Effector CD4-positive, alpha-beta T cell (primary cell): ENCODE measurements at places on chromosomes 12 and 14.

DNA sequence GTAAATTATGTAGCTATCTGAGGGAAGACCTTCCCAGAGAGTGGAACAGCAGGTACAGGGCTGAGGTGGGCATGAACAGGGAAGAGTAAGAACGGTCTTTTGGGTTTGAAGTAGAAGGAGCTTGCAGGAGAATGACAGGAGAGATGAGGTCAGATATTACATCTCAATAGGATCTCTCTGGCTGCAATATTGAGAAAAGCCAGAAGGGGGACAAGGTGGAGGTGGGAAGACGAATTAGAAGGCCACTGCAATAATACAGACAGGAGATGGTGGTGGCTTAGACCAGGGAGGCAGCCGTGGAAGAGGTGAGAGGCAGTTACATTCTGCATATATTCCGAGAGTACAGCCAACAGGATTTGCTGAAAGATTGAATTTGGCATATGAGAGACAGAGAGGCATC lies 310.2 kb downstream of the APAF1 start:
- no peak for DNase-seq

GRCh38 chr12:53098354-53098981 lies 1.0 kb downstream of the IGFBP6 start:
- DNase-seq, result no peak

- no peak for DNase-seq
Measured at GRCh38 chr12:84313323-84313675, 599.3 kb downstream of the SLC6A15 start.

DNA sequence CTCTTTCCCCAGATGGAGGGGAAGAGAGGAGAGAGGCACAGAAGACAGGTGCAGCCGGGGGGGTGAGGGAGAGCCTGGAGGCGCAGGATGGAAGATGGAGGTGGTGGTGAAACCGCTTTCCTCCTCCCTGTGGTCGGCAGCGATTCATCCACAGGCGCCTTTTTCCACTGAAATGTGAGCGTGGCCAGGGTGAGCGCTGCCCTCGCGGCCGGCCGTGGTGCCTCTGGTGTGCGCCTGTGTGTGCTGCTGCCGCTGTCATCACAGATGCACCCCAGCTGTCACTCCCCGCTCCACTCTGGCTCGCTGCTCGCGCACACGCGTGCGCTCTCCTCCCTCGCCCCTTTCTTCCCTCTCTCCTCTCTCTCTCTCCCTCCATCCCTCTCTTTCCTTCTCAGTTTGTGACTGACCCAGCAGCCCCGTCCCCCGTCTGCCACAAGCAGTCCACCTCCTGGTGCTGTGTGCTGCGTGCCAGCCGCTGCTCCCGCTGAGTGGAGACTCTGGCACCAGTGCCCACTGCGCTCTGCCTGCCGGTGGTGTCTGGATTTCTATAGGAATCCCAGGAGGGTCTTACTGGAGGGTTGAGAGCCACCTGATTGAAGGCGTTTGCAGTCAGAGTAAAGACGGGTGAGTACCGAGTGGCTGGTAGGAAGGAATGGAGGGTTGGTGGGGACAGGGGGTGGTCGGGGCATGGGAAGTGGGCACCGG lies at the start of gene LRTM2:
LRTM2 (plus strand) TSS at position 375 of the 705 bp plus-strand sequence. CDS start 7,584 bp downstream, outside the sequence.
- no peak for DNase-seq

GRCh38 chr14:77868552-77869285 lies 68.8 kb downstream of the ADCK1 start:
- DNase-seq, result no peak

DNA sequence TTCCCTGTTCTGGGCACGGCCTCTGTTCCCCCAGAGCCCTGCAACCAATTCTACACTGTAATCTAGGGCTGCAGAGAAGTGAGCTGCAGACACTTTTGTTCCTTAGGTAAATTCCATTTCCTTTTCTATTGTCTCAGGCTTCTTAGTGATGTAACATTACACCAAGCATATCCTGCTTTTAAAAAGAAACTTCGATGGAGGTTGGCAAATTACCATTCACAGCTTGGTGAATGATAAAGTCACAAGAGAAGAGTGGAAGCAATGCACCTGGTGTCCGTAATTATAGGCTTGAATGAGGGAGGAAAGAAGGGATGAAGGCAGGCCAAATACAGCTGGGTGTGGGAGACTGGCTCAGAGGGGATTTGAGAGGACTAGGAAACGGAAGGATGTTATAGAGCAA lies 68.6 kb downstream of the PPM1A start:
- no peak for DNase-seq

- no peak for DNase-seq
Measured at GRCh38 chr12:104805186-104805585, 152.9 kb downstream of the SLC41A2 start.

DNA sequence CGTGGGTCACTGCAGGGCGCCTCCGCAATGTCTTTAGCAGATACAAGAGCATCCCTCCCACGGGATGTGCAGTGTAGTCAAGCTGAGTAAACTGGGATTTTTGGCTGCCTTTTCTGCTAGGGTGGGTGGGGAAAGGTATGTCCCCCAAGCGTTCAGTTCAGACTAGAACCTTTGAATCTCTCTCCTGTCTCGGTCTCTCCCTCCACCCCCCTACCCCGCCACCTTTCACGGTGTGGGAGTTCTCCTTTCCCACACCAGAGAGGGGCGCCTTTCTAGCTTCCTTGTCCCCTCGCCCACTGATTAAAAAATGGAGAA lies 525 bp upstream of the FAR2 start:
- DNase-seq, result no peak

GRCh38 chr12:130969223-130969622 lies 15.5 kb downstream of the ADGRD1 start:
- no peak for DNase-seq

GRCh38 chr12:25455696-25456095 lies 97.4 kb downstream of the LMNTD1 start:
- no peak for DNase-seq

DNA sequence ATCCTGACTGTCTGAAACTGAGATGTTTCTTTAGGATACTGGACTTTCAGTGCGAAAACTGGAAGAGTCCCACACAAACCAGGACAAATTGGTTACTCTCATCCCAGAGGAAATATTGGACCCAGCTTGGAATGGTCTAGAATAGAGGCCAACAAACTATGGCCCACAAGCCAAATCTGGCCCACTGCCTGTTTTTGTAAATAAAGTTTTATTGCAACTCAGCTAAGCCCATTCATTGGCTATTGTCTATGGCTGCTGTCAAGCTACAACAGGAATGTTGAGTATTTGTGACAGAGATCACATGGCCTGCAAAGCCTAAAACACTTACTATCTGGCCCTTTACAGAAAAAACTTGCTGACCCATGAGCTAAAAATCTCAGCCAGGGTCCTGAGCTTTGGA lies 6.5 kb downstream of the WSCD2 start:
- DNase-seq, result no peak

DNA sequence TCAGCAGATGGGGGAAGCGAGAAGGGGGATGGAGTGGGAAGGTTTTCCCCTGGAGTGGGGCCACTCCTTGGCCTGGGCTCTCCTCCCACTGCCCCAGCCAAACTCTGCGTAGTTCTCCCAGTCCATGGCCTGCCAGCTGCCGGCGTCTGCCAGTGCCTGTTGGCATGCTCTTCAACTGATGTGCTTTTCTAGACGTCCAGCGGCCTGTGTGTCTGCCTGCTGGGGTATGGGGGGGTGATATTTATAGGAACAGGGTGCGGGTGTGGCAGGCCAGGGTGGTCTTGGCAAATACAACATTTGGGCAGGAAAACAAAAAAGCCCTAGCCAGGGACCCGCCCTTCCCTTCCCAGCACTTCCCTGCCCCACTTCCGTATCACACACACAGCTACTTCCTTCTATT lies 786.3 kb upstream of the NOVA1 start:
- no peak for DNase-seq

GRCh38 chr12:124394462-124395128 lies 99.7 kb downstream of the RFLNA start:
- no peak for DNase-seq

GRCh38 chr14:26217778-26218177 lies 380.1 kb downstream of the NOVA1 start:
- no peak for DNase-seq

DNA sequence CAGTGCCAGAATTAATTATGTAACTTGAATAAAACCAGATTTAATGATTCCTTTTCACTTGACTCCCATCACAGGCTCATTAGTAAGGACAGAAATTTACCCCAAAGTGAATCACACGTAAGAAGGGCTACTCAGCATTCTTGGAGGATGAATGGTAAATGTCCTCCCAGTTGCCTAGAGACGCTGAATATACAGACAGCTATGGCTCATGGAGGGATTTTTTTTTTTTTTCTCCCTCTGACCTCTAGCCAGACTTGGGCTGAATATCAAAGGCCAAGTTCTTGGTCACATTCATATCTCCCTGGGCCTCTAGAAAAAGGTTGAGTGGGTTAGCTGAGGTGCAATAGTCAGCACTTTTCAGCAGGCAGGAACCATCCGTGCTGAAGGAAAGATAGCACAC lies 77.5 kb downstream of the PHLDA1 start:
- no peak for DNase-seq

DNA sequence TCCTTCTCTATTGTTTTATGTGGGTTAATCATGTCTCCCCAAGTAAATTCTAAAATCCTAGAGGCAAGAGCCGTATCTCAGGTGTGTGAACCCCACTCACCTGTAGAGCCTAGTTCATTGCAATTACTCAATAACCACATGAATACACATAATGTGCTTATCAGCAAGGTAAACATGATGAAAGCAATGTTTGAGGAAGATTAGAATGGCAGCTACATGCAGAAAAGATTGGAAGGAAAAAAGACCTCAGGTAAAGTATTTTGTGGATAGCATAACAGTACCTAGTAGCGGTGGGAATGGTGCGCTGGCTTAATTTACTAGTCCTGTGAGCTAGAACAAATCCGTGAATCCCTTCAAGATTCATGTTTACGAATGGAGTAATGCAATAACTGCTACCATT lies 5.3 kb upstream of the KRAS start:
- no peak for DNase-seq

- no peak for DNase-seq
Measured at GRCh38 chr12:125683748-125684381, 618.6 kb downstream of the AACS start.

- DNase-seq, result no peak
Measured at GRCh38 chr12:3190101-3190500, 112.9 kb downstream of the TSPAN9 start.
